HCT116 (cell line): ENCODE measurements at places on chromosomes 3 and 15. TPM values are rescaled to one million over a fixed set of nuclear protein-coding genes. Genes with fewer than 3 reads are reported as not detected.

GRCh38 chr3:108006077-108006771, 84.6 kb downstream of the CD47 start:
- H3K4me3 ChIP-seq: no peak overlapping the region
- H3K27ac ChIP-seq: no peak overlapping the region
- H3K36me3 ChIP-seq: no peaks in the 10 kb centered on the region
- DNase-seq: no peak
- H3K27me3 ChIP-seq: no peaks in the 10 kb centered on the region

DNA sequence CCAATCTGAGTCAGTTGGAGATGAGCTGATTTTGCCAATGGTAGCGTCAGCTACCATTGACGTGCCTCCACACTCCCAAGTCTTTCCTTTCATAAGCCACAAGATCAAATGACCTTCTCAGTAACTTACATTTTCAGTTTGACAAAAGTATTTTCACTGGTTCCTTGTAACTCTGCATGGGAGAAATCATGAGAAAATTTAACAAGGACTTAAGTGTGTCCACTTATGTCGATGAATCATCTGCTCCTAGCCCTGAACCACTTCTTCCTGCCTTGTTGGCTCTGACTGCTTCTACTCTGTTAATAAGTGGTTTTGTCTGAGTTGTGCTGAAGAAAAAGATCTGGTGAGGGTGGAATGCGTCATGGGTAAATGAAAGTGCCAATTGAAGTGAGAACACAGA, 101.2 kb downstream of the NFKBIZ start:
- no peaks in the 10 kb centered on the region for H3K27me3 ChIP-seq
- H3K4me1 ChIP-seq: no peaks in the 10 kb centered on the region
- H3K4me3 ChIP-seq: no peak overlapping the region
- H3K36me3 ChIP-seq: no peaks in the 10 kb centered on the region
- no peak overlapping the region for H3K27ac ChIP-seq

- no peaks in the 10 kb centered on the region for H3K27me3 ChIP-seq
- no peak overlapping the region for H3K4me3 ChIP-seq
- H3K27ac ChIP-seq: no peak overlapping the region
- DNase-seq: no peak
- no peaks in the 10 kb centered on the region for H3K36me3 ChIP-seq
These were observed 18.4 kb upstream of the BCHE start for GRCh38 chr3:165855581-165855980.

GRCh38 chr15:49621887-49622286, 1.0 kb downstream of the DTWD1 start:
- H3K4me3 ChIP-seq: peak overlapping the region; percentile 88
- H3K27ac ChIP-seq: peak overlapping the region; percentile 68; the same call in 1 of the 2 replicates
- H3K4me1 ChIP-seq: peaks cover 26% of the 10 kb centered on the region
- H3K27me3 ChIP-seq: no peaks in the 10 kb centered on the region
- H3K36me3 ChIP-seq: peaks cover 4% of the 10 kb centered on the region; the same call in 1 of the 2 replicates

GRCh38 chr15:99282586-99282985, 31.3 kb downstream of the LRRC28 start:
- H3K36me3 ChIP-seq: no peaks in the 10 kb centered on the region
- H3K27ac ChIP-seq: no peak overlapping the region
- H3K4me1 ChIP-seq: no peaks in the 10 kb centered on the region
- no peak overlapping the region for H3K4me3 ChIP-seq

Gene CCDC13
- 2.3 TPM for total RNA-seq

Gene FETUB
- not detected for total RNA-seq

Gene ANKRD34C
- not detected for total RNA-seq

Gene CD200
- total RNA-seq: not detected

Gene UPK1B
- not detected for total RNA-seq

Gene LRRC2
- total RNA-seq: not detected

Gene FGD5
- total RNA-seq: 0.22 TPM
